Endodermal cell (in vitro differentiated cells): ENCODE measurements at places on chromosomes 4 and X. TPM values are rescaled to one million over a fixed set of nuclear protein-coding genes. Genes with fewer than 3 reads are reported as not detected.

- DNase-seq = no peak
Observed at GRCh38 chr4:11799196-11799595, 370.5 kb upstream of the HS3ST1 start.

DNA sequence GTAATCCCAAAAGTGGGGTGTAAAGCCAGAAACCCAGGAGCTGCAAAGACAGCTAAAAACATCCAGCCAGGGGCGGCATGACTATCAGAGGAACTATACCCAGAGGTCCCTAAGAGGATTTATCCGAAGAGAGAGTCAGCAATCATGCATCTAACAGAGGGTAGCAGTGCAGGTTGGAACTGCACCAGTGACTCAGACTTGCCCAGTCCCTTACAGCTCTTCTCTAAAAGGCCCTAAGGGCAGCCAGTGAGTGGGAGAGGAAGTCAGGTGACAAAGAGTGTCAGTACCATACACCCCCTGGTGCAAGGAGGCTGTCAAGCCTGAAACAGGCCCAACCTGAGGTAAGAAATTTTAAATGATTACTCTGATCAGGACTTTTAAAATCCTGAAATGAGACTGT is 88.1 kb downstream of the CAMK2D start:
- DNase-seq = peak; percentile 63

- DNase-seq = no peak
Observed at GRCh38 chrX:111886678-111887077, 10.7 kb downstream of the TRPC5OS start.

- no peak for DNase-seq
Observed at GRCh38 chrX:44483965-44484606, 58.6 kb downstream of the FUNDC1 start.

DNA sequence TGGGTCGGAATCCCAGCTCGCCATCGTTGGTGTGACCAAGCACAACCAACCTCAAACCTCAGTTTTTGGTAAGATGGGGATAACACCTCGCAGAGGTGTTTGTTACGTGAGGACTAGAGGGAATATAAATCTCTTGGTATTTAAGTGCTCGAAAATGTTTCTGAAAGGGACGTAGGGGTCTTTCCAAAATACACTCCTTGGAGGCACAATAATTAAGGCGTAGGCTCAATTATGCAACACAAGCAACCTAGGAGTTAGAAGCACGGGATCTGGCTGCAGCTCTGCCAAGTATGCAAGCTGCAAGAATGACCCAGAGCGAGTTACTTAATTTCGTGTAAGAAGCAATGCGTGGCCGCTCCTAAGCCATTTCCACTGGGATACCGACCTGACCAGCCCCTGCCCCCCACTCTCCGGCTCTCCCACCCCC is 552 bp downstream of the ADH5 start:
- DNase-seq = no peak

DNA sequence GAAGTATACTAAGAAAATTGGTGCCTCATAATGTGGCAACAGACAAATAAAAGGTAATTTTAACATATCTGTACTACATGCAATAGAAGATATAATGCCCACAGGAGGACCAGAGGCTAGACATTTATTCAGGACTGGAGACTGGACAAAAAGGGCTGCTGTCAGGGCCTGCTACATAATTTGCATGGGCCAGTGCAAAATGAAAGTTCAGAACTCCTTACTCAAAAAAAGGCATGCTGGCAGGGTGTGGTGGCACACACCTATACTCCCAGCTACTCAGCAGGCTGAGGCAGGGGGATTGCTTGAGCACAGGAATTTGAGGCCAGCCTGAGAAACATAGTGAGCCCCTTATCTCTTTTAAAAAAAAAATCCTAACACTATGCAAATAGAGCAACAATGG is 12.4 kb upstream of the MAOA start:
- DNase-seq = no peak

DNA sequence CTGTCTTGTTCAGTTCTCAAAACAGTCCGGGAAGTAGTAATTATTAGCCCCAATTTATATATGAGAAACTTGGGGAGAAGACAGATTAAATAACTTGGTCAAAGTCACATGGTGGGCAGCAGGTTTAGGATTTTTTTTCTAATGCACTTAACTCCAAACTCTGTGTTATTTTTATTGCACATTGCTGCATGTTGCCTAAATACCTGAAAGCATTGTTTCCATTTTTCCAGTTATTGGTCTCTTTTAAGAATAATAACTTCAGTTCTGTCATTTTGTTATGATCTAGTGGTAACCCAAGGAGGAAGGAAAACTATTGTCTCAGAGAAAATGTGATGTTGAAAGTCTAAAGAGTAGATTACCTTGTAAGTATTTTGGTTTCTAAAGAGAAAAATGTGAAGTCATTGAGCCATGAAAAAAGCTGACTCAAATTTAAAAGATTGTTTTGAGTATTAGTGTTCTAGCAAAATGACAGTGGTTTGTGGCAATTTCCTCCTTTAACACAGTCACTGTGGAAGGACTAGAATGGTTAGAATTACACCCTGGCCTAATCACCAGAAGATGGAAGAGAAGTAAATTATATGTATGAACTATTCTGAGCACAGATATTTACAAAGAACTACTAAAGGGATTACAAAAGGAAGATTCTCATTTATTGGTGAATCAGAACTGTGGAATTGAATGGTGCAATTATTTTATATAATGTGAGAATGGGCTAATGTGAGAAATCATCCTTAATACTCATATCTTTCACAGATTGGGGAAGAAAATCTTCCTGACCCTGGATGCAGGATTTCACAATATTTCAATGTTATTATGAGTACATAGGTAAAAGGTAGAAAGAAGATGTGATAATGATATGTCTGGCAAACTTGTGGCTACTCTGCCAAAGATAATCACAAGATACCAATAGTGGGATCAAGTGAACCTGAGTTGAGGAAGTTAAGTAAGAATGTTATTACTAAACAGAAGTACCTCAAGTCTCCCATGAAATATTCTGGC is 21.7 kb upstream of the CXCL8 start:
- no peak for DNase-seq

DNA sequence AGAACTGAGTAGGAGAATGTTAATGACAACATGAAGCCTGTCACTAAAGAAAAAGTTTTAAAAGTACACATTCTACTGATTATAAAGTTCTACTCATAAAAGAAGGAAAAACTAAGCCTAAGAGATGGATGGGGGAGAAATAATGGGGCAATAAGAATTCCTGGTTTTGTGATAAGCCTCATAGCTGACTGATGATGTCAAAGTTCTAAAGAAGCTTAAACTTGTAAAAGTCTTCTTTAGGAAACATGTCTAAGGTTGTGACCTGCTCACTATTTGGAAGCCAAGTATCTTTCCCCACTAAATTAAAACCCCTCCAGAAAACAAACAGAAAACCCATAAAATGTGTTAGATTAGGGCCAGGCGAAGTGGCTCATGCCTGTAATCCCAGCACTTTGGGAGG is 232.9 kb upstream of the GIMD1 start:
- no peak for DNase-seq

GRCh38 chrX:19666950-19667349 is 151.6 kb upstream of the MAP3K15 start:
- no peak for DNase-seq

GRCh38 chrX:21661316-21661715 is 3.2 kb upstream of the KLHL34 start:
- no peak for DNase-seq

- DNase-seq = no peak
Observed at GRCh38 chr4:3019145-3019846, 55.0 kb downstream of the HTT-AS start.

GRCh38 chr4:120481756-120482155 is 415.1 kb upstream of the MAD2L1 start:
- DNase-seq = no peak

DNA sequence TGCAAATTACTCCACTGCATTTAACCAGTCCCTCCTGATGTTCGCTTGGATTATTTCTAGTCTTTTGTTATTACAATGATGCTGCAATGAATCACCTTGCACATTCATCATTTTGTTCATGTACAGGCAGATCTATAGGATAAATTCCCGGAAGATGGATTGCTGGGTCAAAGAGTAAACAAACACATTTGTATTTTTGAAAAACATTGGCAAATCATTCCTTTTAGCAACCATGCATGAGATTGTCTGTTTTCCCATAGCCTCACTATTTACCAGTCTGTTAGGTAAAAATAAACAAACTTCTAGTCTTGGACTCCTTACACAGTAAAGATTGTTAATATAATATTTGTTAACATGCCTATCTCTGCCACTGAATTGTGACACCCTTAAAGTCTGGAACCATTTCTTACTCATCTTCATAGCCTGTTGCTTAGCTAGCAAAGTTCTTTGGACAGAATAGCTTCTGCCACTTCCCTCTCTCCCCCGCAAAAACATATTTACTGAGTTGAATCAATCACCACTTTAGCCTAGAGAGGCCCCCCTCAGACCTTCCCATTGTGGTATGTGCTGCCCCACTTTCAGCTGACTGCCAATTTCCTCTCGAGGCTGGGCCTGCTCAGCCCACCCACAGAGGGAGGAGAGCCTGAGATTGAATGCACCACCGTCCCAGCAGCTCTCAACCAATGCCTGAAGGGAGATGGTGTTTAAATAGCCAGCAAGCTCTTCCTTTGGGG is 108.4 kb upstream of the ATXN3L start:
- peak; percentile 61 for DNase-seq

DNA sequence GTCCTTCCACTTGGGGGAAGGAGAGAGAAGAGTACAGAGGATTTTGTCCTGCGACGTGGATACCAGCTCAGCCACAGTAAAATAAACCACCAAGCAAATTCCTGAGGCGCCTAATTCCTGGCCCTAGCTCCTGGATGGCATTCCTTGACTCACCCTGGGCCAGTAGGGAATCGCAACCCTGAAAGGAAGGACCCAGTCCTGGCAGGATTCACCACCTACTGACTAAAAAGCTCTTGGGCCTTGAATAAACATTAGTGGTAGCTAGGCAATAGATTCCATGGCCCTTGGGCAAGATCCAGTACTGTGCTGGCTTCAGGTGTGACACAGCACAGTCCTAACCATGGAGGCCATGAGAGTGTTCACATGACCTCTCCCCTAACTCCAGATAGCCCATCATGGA is 45.6 kb downstream of the GABRA3 start:
- peak; percentile 38 for DNase-seq

DNA sequence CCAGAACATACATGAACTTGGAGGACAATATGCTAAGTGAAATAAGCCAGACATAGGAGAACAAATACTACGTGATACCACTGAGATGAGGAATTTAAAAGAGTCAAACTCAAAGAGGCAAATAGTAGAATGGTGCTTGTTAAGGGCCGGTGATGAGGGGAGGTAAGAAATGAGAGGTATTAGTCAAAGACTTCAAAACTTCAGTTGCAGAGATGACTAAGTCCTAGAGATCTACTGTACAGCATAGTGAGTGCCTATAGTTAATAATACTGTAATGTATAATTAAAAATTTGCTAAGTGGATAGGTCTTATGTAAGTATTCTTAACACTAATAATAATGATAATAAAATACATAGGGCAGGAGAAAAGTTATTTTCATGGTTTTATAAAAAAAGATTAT is 126.9 kb upstream of the VEGFC start:
- DNase-seq = no peak

DNA sequence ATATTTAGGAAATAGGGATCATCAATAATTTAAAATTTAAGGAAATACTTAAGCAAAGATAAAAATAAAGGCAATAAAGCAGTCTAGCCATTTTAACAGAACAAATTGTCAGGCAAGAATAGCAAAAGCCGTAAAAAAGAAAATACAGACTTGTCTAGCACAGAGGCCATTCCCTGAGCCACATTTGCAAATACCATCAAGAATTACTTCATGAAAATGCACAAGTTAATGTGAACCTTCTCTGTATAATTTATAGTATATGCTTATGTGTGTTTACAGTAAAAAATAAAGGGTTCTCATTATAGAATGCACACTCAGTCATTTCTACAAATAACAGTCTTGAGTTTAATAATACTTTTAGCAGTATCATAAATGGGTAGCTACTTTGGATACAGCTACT is 505.9 kb upstream of the CPEB2 start:
- no peak for DNase-seq

DNA sequence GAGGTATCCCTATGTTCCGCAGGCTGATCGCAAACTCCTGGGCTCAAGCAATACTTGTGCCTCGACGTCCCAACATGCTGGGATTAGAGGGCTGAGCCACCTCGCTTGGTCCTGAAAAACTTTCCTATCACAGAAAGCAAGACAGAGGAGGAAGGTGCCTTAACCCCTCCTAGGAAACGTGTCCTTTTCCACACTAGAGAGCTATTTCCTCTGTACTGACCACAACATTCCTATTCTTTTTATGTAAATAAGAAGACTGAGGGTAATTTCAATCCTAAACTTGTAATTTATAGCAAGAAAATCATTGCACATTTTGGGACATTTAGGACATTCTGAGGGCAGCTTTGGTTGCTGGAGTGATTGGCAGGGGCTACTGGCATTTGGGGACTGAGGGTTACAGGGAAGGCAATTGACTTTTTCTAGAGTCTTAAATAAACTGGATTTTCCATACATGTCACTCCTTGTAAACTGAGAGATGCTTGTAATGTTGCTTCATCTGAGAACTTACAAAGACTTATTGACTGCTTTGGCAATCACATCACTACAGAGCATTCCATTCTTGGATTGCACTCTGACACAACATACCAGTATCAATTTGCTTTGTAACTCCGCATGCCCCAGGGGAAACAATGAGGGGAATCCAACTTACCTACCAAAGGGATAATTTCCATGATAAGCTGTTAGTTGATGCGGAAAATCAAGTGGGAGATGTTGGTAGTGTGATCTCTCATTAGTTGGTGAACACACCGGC is 15.6 kb downstream of the XAGE3 start:
- DNase-seq = no peak

- no peak for DNase-seq
Observed at GRCh38 chr4:110085131-110085530, 113.3 kb downstream of the ELOVL6 start.

DNA sequence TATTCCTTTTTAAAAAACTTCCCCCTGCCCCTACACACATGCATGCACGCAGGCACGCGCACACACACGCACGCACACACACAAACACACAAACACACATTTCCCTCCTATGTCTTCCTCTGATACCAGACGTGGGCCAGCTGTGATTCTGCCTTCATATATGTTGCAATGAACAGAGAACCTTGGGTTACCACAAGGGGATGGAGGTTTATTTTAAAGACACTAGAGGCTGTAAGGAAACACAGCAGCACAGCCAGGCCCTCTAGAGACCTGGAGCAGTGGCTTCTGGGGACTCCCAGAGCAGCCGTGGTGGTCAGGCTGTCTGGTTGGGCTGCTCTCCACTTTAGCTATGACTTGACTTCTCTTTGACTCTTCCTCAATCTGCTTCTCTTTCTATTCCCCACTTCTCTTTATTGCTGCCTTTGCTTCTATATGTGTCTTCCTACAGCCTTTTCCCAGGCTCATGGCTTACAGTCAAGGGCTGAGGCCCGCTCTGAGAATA is 3.2 kb upstream of the TLR10 start:
- no peak for DNase-seq

The CTAG1B gene
- not detected in 2 replicates for total RNA-seq

The PPARGC1A gene
- total RNA-seq = 10.2 to 13.9 TPM (median 13.4 TPM) in 3 replicates

The TRO gene
- 169 to 295 TPM (median 179 TPM) in 3 replicates for total RNA-seq

The IQCM gene
- total RNA-seq = not detected in 2 replicates

The NCBP2L gene
- total RNA-seq = not detected in 3 replicates

The CT45A9 gene
- not detected in 2 replicates for total RNA-seq

The PPBP gene
- not detected in 3 replicates for total RNA-seq

The CASP6 gene
- 20.9 and 27.1 TPM in 2 replicates for total RNA-seq

The MCF2 gene
- 0.63 to 1.1 TPM (median 0.72 TPM) in 3 replicates for total RNA-seq

The SLC25A43 gene
- total RNA-seq = 4.9 to 6.1 TPM (median 5.2 TPM) in 3 replicates

The F8A3 gene
- 5.4 and 6.2 TPM in 2 replicates for total RNA-seq
